ENCODE measurements at places on chromosomes 5 and 9.
A peak's percentile ranks its signal among the peaks of the same experiment; 100 is the strongest.

GRCh38 chr5:71883742-71884103 lies 164.6 kb downstream of the CARTPT start:
- no peak for DNase-seq

GRCh38 chr5:19189176-19189575 lies 798.8 kb downstream of the CDH18 start:
- no peak for DNase-seq

DNA sequence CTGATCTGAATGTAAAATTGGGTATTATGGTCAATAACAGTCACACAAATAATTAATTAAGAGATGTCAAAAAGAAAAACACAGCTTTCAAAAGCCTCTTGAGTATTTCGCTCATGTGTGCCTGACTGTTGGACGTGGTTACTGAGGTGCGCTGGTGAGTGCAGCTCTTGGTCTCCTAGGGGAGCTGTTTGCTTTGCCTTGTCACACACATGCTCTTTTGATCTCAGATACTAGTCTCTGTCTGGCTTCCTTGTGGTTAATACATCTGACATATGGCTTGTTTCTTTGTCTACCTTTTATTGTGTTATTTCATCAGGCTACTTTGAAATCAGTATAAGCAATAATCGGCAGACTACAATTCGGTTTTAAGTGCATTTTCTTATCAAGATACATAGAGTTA lies 51.5 kb downstream of the PCSK1 start:
- no peak for DNase-seq

DNA sequence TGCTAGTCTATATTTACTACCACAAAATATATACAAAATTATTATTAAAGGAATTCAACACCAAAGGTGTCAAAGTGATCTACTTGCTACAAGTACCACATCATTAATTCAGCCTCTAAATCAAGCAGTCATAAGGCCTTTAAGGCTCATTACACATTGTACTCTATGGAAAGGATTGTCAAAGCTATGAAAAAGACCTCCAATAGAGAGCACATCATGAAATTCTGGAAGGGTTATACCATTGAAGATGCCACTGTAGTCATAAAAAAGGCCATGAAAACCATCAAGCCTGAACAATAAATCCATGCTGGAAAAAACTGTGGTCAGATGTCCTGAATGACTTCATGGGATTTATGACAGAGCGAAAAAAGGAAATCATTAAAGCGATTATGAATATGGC lies 708.0 kb upstream of the FAM174A start:
- no peak for DNase-seq

DNA sequence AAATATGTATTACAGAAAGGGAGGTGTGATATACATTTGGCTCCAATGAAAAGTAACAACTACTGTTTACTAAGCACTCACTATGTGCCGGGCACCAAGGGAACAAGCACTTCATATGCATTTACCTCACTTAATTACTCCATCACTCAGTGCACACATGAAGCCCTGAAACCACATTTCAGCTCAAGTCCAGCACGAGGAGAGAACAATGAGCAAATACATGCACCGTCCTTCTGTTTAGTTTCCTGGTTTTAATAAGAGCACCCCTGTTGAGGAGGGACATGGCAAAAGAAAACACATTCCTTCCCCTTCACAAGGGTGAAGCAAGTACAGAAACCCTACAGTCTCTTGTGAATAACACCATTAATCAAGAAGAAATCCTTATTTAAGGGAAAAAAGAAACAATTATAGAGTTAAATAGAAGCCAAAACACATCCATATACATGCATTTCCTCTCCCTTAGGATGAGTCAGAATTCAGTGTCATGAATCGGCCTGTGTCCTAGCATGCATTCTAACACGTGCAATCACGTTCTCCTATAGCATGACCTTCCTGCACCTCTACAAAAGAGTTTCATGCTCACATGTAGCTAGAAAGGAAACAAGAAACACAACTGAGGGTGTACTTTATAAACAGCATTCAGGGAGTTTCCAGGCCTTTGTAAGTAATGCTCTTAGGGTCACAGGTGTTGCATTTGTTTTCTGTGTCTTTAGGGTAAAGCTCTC lies 411.6 kb downstream of the BNC2 start:
- no peak for DNase-seq

DNA sequence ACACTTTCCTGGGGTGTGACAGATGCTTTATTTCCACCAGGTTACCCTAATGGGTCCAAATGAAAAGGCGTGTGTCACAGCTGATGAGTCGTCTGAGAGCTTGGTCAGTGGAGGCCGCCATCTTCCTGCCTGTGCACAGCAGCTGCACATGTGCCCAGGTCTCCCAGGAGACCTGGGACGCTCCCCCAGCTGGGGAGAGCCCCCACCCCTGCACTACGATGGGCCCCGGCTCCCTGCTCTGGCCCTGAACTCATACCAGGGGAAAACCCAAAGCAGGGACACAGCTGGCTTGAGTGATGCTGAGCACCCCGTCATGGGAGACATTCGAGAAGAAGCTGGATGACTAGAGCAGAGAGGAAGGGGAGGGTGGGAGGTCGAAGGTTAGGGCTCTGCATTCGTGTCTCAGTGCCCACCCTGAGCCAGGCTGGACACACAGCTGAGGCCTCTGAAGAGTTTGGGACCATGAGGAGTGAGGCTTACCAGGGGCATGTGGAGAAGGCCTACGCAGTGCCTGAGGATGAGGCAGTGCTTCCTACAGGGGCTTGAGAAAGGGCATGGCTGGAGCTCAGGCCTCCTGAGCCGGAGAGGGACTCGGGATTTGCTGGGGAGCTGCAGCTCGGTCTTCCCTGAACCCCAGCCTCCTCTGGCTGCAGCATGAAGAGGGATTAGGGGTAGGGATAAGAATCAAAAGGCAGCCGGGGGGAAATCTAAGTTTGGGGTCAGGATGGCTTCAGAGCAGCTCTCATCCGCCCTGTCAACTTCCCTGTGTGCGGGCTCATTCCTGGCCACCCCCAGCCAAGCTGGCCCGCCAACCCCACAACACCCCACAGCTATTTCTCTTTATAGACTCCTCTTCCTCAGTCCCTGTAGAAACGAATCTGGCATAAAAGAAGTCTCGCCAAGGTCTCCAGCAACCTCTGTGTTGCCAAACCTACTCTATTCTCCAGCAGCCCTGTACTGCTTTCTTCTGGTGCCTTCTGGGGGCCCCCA lies 42.2 kb upstream of the RNU6ATAC start:
- DNase-seq, result no peak

- no peak for DNase-seq
These were observed 50.9 kb downstream of the PLPP1 start for GRCh38 chr5:55483885-55484284.

GRCh38 chr5:141869514-141869913 lies 8.7 kb downstream of the PCDH1 start:
- DNase-seq, result no peak

DNA sequence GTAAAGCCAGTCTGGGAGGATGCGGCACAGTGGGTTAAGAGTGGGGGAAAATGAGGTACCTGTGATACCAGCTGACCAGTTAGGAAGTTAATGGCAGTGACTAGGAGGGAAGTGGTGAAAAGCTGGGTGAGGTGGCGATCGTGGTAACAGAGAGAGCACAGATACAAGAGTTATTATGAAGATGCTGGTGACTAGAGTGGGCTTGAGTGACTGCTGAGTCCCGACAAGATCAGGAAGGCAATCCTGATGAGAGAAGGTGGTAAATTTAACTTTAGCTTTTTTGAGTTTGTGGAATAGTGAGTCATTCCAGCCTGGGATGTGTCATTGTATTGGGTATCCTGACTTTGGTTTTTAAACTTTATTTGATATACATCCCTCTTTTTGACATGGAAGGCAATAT lies 38.8 kb downstream of the CMYA5 start:
- no peak for DNase-seq

DNA sequence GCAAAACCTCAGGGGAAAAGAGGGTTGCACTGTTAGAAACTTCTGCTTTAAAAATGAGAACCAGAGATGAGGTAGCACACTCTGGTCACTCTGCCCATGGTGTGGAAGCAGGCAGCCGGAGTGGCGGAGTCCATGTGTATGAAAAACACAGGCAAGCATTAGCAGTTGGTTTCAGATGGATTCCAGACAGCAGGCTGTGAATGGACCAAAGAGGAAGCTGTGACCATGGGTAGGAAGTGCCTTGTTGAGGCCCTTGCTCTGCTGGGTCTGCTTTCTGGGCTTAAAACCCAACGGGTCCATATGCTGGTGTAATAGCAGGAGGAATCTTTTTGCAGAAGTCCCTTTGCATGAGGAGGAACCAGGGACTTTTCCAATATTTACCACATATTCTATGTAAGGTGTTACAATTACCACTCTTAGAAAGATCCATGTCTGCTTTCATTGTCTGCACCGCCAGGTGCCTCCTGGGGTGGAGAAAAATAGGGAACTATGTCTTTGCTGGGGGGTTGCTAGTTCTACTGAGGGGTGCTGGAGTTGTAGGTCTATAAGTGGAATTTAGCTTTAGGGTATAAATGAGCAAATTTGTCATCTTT lies 77.0 kb downstream of the ANKRD55 start:
- no peak for DNase-seq

DNA sequence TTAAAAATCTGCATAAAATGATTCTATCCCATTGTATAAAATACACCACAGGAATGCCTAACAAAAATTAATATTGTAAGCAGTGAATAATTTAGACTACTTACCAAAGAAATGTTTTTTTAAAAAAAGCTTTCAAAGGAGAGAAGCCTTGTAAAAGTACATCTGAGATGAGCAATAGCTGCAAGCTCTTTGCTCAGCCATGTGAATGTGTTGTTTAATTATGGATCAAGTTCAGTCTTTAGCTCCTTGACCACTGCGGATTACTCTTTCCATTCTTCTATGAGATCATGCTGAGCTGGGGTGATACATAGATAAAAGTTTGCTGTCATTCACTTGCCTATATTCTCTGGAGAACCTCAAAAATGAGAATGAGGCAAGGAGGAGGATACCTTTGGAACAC lies 782.4 kb upstream of the ZNF608 start:
- DNase-seq, result no peak

- no peak for DNase-seq
These were observed 66.4 kb upstream of the COL15A1 start for GRCh38 chr9:98877311-98877710.

GRCh38 chr5:164966611-164967010 lies 1461.2 kb downstream of the MAT2B start:
- no peak for DNase-seq

DNA sequence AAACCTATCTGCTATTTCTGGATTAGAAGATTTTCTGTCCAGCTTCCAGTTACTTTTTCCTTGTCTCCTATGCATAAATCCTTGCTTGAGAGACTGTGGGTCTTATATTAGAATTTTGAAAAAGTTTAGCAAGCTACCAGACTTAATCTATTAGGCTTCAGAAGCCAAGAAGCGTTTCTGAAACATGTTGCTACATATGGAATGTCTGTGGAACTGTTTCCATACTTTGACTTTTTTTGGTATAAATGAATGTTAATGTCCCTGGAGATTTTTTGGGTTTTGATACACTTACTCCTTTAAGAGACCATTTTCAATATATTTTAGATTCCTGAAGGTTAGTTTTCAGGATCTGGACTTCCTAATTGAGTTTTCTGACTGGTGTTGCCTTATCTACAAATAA lies 191.4 kb upstream of the SGCD start:
- no peak for DNase-seq

- DNase-seq, result no peak
These were observed 37.1 kb downstream of the NEUROG1 start for GRCh38 chr5:135498637-135498995.

DNA sequence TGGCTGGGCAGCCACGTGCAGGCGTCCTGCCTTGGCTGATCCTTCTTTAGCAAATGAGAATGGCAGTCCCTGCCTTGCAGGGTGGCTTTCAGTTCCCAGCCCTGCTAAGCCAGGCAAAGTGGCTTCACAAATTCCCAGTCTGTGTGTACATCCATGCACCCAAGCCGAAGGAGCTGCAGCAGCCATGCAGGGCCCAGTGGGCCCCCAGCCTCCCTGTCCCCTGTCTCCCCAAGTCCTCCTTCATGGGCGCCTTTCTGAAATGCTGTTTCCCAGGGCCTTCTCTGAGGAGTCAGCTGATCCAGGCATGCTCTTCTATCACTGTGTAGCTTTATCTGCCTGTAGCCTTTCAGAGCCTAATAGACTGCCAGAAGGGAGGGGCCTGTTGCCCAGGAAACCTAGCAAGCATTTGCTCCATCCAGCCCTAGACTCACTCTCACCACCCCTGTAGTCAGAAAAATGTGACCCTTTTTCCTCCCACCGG lies 47.4 kb upstream of the SHC3 start:
- DNase-seq, result no peak

DNA sequence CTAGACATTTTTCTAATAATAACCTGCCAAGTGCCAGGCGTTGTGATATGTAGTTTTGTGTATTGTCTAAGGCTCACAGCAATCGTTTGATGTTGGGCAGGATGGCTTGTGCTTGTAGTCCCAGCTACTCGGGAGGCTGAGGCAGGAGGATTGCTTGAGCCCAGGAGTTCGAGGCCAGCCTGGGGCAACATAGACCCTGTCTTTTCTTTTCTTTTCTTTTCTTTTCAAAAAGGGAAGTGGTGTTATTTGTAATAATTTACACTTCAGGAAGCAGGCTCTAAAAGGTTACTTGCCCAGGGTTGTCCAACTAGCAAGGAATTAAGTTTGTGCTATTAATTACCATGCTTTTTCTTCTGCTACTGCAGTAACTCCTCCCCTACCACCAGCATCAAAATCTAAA lies 3.2 kb downstream of the ZNF131 start:
- no peak for DNase-seq

DNA sequence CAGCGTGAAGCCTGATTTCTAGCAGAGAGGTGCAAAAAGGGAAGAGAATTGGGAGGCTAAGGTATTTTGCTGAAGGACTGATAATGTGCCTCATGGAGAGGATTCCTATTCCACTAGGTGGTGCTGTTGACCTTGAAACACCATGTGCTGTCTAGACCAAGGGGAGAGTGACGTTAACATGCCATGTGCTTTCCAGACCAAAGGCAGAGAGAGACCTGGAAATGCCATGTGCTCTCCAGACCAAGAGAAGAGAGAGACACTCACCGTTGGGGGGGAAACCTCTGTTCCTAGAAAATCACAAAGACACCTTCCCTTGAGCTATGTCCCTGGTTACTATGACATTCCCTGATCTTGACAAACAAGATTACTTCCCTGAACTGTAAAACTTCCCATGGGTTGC lies 286.0 kb upstream of the TUSC1 start:
- DNase-seq, result peak; percentile 75

GRCh38 chr5:178241688-178242231 lies 9.2 kb upstream of the PHYKPL start:
- DNase-seq, result no peak

DNA sequence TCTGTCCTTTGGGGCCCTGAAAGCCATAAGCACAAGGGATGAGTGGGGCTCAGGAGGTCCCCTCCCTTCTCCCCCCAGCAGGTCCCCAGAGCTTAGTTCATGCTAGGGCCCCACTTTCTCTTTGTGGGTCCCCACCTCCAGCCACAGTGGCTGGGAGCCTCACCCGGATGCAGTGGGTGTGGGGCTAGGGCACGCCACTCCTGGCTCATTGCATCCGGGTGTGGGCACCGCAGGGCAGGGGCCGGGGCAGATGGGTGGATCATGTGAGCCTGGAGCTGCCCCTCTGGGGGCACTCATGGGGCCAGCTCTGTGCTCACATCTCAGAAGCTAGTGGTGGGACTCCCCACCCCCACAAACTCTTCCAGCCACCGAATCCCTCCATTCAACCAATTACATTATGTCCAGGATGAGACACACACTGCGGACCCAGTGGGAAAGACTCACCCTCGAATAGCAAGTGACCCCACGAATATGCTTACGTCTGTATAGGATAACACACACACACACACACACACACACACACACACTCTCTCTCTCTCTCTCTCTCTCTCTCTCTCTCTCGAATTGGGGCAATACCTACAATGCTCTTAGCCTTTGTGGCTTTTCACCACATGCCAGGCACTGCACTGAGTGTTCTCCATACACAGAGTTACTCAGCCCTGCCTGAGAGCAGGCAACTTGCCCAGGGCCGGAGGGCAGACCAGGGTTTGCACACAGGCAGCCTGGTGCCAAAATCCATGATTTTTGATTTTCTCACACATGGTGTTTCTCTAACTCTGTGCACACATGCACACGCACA lies 16.8 kb upstream of the PHYKPL start:
- DNase-seq, result no peak
